ENCODE measurements at places on chromosomes 1 and 21.
A peak's percentile ranks its signal among the peaks of the same experiment; 100 is the strongest.

DNA sequence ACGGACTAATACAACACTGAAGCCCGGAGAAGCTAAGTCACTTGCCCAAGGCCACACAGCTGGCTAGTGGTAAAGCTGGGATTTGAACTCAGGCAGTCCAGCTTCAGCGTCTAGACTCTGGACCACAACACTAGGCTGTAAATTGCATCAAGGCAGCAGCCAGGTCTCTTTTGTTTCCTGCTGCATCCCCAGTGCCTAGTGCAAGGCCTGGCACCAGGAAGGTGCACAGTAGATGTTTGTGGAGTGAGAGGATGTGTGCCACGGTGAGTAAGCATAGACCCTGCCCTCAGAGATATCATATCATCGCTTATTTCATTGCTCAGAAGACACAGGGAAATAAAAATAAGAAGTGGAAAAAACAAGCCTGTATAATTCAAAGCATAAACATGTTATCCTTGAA, 40.9 kb downstream of the IGSF21 start:
- no peak for DNase-seq

DNA sequence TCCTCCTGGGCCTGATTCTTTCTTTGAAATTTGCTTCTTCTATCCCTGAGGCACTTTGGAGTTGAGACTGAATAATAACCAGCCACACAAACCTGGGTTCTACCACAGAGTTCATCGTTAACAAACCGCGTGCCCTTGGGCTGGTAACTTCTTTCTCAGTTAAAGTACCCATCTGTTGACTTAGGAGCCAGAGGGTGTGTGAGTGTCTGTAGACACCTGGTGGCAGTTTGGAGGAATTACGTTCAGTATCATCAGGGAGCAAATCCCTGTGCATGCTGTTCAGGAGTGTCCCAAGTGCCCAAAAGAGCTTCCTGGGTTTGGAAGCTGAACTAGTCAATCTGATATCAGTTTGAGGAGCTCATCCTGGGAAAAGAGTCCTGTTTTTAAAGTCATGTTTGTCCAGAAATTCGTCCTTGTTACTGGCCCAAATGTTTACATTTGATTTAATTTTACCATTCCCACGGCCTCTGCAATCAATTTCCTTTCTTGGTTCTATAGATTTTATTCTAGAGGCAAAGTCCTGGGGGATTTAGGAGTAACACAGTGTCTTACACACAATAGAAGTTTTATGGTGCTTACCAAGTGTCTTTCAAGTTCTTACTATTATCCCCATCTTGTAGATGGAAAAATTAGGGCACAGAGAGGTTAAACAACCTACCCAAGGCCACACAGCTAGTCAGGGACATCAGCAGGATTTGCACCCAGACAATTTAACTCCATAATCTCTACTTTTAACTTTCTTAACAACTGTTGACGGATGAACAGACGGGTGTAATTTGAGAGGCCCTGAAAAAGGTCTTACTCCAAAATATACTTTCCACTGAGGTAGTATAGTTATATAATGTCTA, 26.7 kb upstream of the RPTN start:
- peak; percentile 27 for DNase-seq

GRCh38 chr1:87093286-87093685, 178.9 kb downstream of the HS2ST1 start:
- DNase-seq, result no peak

DNA sequence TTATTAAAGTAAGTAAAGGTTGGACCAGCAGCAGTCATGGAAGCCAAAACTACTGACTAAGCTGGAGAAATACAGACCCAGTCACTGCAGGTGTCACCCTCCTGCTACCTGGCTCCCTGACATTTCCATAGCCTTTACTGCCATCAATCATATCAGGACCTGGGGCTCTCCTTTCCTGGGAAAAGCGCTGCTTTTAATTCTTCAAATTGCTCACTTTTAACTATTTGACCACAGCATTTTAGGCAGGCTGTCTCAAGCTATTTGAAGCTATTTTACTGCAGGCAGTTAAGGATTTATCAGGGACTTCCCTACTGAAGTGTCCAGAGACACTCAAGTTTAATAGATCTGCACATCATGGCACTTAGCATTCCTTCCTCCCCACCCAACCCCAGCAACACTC, 4.1 kb downstream of the IVL start:
- no peak for DNase-seq

DNA sequence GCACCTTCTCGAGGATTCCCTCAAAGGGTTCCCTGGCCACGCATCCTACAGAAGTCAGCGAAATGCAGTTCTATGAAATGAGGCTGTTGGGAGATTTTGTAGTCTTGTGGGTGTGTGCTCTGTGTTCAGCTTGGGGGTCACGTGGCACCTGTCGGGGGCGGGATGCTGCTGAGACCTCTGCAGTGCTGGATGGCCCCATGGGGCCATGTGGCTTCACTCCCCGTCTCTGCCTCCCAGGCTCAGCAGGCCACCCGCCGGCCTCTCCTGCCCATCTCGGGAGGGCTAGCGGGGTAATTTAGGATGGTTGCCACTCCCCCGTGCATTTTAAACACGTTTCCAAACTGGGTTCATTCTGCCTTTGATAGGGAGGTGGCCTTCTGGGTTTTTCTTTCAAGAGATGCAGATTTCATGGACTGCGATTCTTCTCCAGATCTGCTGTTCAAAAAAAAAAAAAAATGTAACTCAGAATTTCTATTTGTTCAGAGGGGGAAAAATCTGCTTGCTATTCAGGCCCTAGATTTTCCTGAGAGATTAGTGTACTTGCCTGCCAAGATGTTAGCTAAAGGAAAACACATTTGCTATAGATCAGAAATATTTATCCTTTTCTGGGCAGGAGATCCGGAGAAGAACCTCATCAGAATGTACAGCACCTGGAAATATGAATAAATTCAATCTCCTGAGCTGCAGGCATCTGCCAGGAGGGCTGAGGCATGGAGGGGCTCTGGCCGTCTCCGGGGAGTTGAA, 277.2 kb upstream of the VAMP3 start:
- no peak for DNase-seq

GRCh38 chr1:47887475-47888293, 109.5 kb downstream of the TRABD2B start:
- DNase-seq, result no peak

DNA sequence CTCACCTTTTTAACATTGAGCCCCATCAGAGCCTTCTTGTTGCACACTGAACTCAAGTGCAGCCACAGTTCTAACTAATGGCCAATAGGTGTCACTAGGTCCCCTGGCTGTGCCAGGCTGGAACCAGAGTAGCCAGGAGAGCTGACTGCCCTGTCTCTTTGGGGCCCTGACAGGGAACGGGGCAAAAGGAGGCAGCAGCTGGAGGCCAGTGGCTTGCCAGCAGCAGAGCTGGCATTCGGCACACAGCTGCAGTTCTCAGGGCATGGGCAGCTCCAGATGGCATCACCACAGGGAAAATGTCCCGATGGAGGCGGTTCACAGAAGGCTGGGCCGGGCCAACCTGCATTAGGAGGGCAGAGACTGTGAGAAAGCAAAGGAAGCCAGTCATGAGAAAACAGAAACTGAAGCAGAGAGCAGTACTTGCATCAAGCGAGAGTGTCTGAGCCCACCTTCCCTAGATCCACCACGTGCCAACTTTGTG, 188.6 kb downstream of the FCRL5 start:
- no peak for DNase-seq

DNA sequence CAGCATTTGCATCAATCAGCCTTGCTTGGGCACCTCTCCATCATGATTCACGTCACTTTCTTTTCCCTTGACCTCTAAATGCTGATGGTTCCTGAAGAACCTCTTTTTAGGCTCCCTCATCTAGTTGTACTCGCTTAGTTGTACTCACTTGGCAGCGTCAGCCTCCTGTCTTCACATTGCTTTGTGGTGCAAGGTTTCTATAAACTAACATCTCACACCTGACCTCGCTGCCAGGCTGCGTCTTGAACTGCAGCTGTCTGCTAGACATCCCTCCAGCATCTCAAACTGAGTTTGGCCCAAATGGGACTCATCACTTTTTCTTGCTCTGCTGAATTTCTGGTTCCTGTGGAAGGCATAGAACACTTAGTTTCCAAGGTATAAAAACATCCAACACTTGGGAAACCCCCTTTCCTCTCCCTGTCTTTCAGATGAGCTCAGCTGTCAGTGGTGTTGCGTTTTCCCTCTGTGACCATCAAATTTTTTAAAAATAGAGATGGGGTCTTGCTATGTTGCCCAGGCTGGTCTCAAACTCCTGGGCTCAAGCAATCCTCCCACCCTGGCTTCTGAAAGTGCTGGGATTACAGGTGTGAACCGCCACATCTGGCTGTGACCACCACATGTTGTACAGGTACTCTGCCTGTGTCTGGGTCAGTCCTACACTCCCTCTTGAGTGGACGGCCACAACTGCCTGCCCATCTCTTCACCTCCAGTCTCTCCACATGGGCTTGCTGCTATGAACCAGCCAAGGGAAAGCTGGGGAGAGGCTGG, 66.9 kb downstream of the SYT6 start:
- no peak for DNase-seq

DNA sequence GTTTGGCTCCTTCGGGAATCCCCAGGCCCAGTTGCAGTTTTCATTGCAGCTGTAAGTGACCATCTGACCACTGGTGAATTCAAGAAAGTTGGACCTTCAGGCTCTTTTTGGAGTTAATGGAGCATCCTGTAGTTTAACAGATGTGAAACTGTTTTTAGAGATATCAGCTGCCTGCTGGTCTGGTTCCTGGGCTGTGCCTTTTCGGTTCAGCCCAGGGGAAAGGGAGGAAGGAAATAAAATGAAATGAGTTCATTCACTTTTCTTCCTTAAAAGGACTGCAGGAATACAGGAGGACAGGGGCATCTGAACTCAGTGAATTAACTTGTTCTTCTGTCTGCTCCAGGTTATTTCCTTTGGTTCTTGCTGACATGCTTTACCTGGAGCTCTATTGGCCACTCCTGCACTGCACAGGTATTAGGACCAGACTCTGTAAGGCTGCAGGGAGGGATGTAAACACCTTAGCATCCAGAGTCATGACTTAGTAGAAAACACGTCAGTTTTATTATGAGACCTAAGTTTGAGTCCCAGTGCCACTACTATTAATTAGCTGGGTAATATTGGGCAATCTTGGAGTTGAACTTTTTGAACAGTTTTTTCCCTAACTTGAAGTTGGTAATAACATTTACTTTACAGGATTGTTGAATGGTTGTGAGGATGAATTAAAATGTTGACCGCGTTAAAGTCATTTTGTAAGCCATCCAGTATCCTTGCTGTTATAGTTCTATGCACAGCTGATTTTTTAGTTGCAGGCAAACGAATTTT, 83.6 kb downstream of the LRRC8D start:
- no peak for DNase-seq
